ENCODE measurements at places on chromosomes 4 and X.

- no peak for DNase-seq
Measured at GRCh38 chrX:68750316-68750715, 78.5 kb upstream of the EFNB1 start.

DNA sequence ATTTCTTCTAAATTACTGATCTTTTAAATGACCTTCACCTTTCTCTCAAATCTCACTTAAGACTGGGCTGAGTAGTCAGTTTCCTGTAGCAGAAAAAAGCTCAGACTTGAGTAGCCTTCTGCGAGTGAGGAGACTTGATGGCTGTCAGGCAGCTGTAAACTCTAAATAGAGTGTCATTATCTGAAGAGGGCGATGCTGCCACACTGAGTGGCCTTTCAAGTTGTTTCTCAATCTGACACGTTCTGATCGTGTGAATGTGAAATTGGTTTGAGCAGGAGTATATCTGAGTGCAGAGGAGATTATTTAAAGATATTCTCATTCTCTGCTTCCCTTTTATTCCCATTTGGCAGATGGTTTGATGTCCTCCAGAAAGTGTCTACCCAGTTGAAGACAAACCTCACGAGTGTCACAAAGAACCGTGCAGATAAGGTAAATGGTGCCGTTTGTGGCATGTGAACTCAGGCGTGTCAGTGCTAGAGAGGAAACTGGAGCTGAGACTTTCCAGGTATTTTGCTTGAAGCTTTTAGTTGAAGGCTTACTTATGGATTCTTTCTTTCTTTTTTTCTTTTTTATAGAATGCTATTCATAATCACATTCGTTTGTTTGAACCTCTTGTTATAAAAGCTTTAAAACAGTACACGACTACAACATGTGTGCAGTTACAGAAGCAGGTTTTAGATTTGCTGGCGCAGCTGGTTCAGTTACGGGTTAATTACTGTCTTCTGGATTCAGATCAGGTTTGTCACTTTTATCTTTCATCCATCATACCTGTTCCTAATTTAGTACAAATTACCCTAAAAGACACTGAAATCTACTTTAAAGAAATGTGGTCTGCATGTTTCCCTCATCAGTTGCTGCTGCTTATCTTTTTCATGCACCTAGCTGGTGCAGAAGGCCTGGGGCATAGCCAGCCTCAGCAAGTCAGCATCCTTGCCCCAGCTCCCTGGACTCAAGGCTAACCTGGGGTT lies 74.3 kb upstream of the MSANTD1 start:
- no peak for DNase-seq

GRCh38 chr4:182537031-182537795 lies 294.0 kb downstream of the TENM3 start:
- DNase-seq, result no peak

DNA sequence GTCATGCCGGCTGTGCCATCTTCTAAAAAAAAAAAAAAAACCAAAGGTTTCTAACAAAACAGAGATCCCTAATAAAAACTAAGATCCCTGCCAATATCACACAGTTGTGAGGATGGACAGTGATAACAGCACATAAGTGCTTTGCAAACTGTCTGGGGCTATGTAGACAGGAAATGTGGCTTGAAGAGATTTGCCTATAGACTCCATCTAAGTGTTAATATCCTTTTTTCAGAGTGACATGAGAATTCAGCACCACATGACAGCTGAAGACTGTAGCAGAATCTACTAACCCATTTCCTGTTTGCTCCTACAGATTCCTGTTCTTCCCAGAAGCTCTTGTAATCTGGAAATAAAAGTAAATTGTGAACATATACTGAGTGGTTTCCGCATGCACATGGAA lies 215.4 kb downstream of the KDR start:
- DNase-seq, result no peak

GRCh38 chr4:181677201-181677600 lies 566.0 kb upstream of the TENM3 start:
- no peak for DNase-seq

GRCh38 chr4:97867557-97868091 lies 275.7 kb downstream of the STPG2 start:
- DNase-seq, result no peak

DNA sequence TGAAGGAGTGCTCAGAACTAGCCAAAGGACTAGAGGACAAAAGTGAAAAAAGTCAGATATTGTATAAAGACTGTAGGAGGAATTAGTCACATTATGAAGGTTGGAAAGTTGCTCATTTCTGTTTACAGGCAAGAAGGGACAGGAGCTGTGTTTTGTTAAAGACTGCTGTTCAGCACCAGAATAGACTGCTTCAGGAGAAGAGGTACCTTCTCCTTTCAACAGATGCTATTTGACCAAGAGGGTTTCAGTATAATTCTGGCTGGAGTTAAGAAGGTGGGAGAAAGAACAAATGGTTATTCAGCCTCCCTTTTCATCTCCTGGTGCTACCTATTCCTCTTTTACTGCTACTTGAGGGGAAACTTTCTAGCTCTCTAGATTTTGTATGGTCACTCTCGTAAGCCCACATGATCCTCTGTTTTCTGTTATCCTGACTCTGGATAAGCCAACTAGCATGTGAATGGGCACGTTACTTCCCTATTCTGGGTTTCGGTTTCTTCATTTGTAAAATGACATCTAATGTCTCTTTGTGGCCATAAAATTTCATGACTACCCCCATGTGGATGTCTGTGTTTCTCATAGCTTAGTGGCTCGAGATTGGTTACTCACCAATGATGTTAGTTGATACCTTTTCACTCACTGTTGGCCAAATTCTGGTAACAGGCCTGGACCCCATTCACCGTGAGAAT lies 68.9 kb downstream of the SH2D1A start:
- no peak for DNase-seq

DNA sequence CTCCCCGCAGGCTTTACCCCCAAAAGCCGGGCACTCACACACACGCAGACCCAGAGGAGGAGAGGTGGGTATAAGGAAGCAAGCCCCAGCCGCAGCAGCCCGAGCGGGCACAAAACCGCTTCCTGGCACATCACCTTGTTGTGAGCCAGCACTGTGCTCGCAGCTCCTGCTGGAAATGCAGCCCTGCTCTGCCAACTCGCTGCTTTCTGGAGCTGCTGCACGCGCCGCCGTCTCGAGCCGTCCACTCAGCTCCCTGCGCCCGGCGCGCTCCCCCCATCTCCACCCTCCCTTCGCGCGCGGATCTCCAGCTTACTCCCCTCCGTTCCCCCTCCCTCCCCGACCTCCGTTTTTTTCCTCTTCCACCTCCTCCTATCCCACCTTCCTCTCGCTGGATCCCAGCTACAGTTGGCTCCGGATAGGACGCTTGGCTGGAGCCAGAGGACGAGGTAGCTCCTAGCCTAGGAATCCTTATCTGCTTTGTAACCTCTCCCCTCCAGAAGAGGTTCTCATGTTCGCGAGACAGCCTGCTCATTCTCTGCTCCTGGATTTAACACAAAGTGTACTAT lies at the start of gene SPOCK3:
Gene SPOCK3, minus strand, starts transcription at position 179 of the 566 bp plus-strand sequence.
- no peak for DNase-seq

GRCh38 chr4:150089732-150090131 lies 11.5 kb downstream of the DCLK2 start:
- no peak for DNase-seq

GRCh38 chr4:70623323-70623722 lies 5.2 kb upstream of the ENAM start:
- no peak for DNase-seq

DNA sequence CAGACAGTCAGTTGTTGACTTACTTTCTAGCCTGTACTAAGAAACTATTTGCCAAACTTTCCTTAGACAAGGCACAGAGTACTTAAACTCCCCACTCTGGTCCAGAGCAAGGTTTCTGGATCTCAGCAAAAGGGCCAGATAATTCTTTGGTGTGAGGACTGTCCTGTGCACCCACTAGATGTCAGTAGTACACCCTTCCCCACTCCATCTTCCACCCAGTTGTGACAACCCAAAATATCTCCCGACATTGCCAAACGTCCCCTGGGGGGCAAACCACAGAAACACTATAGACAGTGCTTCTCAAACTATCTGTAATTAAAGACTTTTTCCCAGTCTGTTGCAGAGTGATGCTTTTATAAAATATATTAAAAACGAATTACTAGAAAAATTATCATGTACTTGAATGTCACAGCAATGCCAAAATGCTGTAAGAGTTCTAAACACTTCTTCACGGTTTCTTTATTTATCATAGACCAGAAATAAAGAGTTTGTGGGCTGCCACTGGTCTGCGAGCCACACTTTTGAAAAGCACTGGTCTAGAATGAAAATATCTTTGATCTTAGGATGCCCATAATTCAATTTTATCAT lies 203.5 kb downstream of the PRDM5 start:
- DNase-seq, result no peak

- no peak for DNase-seq
Measured at GRCh38 chr4:93749292-93749761, 79.2 kb upstream of the ATOH1 start.

- no peak for DNase-seq
Measured at GRCh38 chr4:123616951-123617461, 220.4 kb downstream of the SPRY1 start.

- no peak for DNase-seq
Measured at GRCh38 chrX:15321447-15321846, 6.0 kb upstream of the ASB11 start.

GRCh38 chr4:173448608-173449379 lies 49.9 kb upstream of the SCRG1 start:
- DNase-seq, result no peak

- DNase-seq, result no peak
Measured at GRCh38 chr4:68396756-68397155, 46.9 kb upstream of the YTHDC1 start.

Data from NCI-H1048 (cell line).